ENCODE measurements at places on chromosomes 13 and 19.

DNA sequence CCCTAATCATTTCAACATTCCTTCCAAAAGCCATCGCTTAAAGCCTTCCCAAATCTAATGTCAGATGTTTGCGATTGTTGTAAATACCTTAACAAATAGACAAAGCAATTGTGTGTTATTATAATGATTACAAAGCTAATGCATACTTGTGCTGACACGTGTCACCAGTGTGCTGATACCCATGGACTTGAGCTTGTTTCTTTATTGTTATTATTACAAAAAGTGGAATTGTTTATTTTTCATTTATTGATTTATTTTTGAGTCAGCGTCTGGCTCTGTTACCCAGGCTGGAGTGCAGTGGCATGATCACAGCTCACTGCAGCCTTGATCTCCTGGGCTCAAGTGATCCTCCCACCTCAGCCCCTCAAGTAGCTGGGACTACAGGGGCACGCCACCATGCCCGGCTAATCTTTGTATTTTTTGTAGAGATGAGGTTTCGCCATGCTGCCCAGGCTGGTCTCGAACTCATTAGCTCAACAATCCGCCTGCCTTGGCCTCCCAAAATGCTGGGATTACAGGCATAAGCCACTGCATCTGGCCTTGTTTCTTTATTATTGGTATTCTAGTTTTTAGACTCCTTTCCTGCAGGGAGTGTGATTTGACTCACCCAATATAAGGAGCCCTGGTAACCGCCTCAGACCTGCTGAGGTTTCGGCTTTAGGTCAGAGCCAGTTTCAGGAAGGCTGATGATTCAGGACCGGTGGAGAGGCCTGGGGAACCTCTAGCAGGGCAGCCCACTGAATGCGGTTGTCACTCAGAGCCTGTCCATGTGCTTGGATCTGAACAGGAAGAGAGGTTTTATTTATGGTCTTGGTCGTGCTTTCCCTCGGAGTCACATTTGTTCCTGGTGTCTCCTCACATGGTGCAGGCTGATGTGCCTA, 2.1 kb upstream of the FBXO17 start:
- no peak for DNase-seq

- DNase-seq = no peak
Measured at GRCh38 chr19:30062907-30063649, 121.0 kb downstream of the URI1 start.

DNA sequence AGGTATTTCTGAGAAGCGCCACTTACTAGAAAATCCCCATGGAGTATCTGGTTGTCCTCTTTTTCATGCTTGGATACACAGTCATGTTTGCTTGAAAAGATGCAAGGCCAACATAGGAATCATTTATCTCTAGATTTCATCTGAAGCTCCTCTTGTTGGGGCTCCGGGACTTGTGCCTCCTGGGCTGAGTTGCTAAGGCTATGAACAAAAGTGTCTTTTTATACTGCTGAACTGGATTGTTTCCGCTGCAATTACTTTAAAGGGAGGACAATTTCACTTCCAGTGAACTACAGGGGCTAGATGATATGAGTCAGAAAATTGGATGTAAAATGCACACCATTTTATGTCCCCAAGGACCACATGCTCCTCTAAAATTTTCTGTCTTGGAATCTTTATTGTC, 114.1 kb downstream of the TNFSF13B start:
- DNase-seq = no peak

GRCh38 chr13:109256866-109257760, 529.3 kb downstream of the IRS2 start:
- DNase-seq = no peak

DNA sequence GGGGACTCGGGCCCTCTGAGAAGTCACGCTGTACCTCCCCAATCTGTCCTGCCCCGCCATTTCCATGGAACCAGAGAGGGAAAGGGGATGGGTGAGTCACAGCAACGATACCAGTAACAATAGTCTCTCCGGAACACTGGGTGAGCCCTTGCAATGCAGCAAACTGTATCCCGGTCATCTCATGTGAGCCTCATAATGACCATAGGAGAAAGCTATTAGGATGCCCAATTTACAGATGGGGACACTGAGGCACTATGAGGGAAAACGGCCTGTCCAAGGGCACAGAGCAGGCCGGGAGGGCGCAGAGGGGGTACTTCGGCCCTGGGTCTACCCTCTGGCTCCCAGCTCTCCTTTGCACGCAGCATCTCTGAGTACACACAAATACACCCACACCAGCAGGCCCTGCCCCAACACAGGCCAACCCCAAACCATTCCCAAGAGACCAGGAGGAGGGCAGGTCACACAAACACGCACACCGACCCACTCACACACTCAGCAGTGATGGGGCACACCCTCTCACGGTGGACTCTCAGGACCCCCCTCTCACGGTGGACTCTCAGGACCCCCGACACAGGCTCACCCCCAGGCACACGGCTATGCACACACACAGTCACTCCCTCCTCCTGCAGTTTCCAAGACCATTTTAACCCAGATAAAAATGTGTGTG, 18.2 kb downstream of the LRRC4B start:
- no peak for DNase-seq

- no peak for DNase-seq
Measured at GRCh38 chr19:34959021-34959420, 5.0 kb downstream of the ZNF792 start.

- DNase-seq = no peak
Measured at GRCh38 chr13:70580825-70581224, 472.6 kb upstream of the KLHL1 start.

DNA sequence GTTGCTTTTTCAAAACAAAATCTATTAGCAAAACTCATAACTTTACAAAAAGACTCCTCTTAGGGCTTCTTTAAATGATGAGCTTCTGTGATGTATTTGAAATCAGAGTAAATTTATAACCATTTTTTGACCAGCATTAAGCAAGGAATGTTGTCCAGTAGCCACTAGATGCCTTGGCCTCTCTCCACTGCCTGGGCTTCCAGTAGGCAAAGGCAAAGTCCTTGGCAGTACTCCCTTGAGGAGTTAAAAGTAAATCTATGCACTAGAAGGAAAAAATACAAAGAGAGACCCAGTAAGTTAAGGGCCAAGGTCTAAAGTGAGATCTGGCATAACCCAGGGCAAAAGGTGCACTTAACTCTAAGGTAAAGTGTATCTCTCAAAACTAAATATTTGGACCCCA, 9.5 kb downstream of the SERPINE3 start:
- no peak for DNase-seq

GRCh38 chr13:41944229-41944628, 16.7 kb downstream of the VWA8 start:
- DNase-seq = no peak

DNA sequence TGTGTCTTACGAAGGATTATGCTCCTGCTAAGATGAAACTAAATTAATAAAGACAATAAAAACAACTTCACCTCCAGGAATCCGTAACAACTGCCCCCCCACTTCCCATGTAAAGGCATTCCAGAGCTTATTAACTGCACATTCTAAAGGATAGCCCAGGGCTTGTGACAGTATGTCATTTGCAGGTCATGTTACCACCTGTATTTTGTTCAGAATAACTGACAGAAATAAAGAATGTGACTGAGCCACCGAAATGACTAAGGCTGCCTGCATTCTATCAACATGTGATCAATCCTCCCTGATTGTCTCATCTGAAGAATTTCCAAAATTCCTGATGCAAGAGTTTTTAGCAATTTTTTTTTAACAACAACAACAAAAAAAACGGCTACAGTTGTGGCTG, 117.2 kb downstream of the MIPEP start:
- no peak for DNase-seq

DNA sequence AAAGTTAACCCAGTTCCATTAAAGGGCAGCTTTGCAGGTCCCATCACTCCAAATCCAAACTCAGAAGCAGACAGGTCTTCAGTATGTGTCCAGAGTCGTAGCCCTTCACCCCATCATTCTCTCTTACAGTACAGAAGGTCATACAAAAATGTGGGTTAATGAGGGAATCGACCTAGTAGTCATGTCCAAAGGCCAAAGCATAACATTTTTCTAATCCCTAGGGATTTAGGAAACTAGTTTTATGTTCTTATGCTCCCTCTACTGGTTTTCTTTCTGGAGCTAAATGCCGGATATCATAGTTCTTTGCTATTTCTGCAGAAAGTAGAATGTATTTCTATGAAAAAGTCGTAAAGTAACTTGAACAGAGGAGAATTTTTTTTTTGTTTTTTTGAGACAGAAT, 72.2 kb downstream of the DHRS12 start:
- no peak for DNase-seq

GRCh38 chr13:103510007-103510535, 443.9 kb upstream of the SLC10A2 start:
- no peak for DNase-seq

DNA sequence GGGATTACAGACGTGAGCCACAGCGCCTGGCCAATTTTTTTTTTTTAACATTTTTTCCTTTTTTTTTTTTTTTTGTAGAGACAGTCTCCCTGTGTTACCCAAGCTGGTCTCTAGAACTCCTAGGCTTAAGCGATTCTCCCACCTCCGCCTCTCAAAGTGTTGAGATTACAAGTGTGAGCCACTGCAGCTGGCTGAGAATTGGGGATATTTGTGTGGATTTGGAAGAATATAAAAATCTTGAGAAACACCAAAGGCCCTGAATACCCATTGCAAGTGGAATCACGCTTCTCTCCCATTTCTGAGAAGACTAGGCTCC, 79.9 kb upstream of the ABCC4 start:
- DNase-seq = no peak

DNA sequence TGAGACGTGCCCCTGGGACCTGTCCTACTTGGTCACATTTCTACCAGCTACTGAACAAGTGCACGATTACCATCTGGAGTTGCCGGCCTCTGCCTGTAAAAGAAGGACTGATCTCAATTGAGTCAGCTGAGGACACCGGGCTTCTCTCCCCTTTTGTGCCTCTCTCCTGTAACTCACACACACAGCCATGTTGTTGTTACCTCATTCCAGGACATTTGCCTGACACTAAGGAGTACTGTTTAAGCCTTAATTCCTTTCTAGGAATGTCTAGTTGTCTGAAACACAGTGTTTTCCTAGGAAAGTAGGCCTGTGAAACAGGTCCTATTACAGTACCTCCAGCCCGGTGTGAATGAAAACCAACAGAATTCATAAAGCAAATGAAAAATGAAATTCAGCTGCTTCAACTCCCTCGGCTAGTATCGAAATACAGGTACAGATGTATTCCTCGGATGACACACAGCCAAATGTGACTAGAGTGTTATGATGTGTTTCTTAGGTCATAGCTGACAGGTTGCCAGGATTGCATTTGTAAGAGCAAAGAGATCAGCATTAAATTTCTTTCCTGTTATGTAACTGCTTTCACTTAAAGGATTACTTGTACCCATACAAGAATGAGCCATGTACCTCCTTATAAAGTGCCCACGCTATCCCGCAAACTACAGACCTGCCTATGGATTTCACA, 152.0 kb upstream of the IRS2 start:
- no peak for DNase-seq

- no peak for DNase-seq
Measured at GRCh38 chr13:95494082-95494681, 58.3 kb upstream of the CLDN10 start.

GRCh38 chr19:47886010-47886559, at the start of gene SULT2A1:
TSS of gene SULT2A1 (minus strand) at chr19:47886315. CDS start at chr19:47886257, 58 bp downstream.
- no peak for DNase-seq

DNA sequence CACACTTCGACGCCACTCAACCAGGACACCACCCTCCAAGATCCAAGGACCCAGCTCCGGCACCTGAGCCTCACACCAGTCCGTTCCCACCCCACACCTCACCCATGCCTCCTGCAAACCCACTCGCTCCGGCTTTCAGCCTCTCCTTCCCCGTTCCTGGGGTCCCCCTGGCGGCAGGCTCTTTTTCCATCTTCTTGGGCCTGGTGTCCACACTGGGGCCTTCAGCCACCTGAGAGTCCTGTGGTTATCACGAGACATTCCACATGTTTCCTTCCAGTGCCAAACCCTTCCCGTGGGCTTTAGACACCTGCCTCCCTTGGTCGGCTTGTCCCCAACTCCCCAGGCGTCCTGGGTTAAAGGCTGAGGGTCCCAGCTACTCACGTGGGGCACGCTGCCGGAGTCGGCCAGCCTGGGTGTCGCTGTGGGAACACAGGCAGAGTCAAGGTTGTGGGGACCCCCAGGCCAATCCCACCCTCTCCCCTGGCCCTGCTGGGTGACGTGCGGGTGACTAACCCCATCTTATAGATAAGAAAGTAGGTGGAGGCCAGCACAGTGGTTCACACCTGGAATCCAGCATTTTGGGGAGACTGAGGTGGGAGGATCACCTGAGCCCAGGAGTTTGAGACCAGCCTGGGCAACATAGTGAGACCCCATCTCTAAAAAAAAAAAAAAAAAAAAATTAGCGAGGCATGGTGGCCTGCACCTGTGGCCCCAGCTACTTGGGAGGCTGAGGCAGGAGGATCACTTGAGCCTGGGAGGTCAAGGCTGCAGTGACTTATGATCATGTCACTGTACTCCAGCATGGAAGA, 1.9 kb downstream of the JSRP1 start:
- DNase-seq = no peak

- no peak for DNase-seq
Measured at GRCh38 chr19:934865-935479, 9.1 kb downstream of the ARID3A start.

DNA sequence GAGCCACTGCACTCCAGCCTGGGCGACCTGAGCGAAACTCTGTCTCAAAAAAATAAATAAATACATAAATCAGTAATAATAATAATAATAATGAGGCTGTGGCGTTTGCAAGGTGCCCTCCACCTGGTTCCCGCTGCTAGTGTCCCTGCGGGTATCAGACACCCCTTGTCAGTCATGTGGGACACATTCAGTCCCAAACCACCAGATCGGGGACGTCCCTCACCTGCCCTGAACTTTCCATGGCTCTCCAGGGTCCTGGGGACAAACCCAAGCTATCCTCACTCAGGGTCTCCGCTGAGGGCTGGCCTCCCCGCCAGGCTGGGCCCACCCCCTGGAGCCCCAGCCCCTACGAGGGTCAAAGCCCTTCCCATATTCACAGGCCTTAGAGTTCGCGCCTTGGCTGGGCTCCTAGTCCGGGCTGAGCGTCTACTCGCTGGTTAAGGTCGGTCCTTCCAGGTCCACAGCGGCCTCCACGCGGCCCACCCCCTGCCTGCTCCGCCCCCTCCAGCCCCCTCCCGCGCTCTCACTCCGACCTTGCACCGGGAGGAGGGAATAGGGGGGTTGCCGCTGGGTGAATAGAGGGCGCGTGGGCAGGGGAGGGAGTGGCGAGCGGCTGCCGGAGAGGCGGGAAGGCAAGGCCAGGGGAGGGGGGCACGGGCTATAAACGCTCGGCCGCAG, 349 bp upstream of the KISS1R start:
- no peak for DNase-seq

All from activated CD8-positive, alpha-beta memory T cell treated with anti-CD3 and anti-CD28 coated beads, Interleukin-2, amount 50 U/mL, for 4 hours (primary cell).